ENCODE measurements at places on chromosomes 6 and 20.

- DNase-seq, result no peak
Measured at GRCh38 chr6:140857739-140858380, 1274.9 kb upstream of the GJE1 start.

DNA sequence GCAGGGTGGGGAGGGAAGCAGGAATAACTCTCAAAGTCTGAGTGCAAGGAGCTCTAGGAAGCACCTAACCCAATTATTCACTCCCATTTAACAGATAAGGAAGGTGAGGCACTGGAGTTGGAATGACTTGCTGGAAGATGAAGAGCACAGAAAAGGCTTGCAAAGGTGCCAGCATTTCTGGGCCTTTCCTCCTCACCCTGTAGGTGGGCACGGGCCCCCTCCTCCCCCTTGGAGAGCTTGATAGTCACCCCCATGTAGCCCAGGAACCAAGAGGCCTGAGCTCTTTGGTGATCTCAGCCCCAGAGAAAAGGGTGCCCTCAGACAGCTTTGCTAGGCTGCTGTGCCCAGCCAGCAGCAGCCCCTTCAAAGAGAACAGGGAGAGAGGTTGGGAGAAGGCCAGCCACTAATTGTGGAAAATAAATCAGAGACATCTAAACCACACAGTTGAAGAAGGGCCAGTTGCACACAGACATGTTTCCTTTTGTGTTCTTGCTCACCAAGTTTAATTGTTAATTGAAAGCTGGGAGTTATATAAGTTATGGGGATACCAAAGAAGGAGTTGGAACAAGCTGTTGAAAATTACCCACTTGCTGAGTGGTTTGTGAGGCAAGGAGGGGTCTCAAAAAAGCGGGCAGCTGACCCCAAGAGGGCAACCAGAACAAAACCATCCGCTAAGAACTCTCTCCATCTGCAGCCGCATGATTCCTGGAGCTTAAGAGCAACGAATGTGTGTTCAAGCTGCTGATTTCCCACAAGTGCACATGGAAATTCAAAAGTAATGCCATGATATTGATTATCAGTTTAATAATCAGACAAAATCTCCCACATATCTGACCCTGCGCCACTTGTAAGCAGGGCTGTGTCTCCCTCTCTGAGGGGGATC, 77.0 kb downstream of the MRPL14 start:
- no peak for DNase-seq

- DNase-seq, result no peak
Measured at GRCh38 chr6:346386-347030, 45.0 kb upstream of the IRF4 start.

DNA sequence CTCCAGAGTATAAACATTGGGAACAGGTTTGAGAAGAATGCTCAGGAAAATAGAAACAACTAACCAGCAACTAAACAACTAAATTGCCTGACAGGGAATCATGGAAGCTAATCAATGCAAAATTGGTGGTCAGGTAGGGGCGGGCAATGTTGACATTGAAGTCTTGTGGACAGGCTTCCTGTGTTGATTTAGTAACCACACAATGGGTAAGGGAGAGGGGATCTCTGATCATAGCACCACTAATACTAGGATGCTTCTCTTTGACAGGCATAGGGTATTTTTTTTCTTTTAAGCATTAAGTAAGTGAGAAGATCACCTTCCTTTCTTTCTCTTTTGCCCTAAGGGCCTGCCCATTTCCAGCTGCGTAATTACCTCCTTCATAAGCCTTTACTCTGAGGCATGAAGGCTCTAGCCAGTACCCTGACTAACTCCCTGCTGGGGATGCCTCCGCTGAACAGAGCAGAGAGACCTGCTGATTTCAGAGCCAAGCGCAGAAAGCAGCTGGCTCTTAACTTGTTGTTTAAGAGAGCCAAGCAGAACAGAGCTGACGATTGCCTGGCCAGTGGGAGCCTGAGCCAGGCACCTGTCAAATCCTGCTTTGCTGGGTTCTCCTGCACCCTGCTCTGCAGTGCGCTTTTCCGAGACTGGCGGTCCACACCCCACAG, 118.7 kb downstream of the BMP2 start:
- DNase-seq, result no peak

GRCh38 chr6:111354758-111355555, 128.1 kb downstream of the REV3L start:
- DNase-seq, result no peak

GRCh38 chr6:162913206-162913605, 185.4 kb downstream of the PACRG start:
- no peak for DNase-seq

- DNase-seq, result no peak
Measured at GRCh38 chr6:91718198-91718597, 1131.3 kb upstream of the MAP3K7 start.

DNA sequence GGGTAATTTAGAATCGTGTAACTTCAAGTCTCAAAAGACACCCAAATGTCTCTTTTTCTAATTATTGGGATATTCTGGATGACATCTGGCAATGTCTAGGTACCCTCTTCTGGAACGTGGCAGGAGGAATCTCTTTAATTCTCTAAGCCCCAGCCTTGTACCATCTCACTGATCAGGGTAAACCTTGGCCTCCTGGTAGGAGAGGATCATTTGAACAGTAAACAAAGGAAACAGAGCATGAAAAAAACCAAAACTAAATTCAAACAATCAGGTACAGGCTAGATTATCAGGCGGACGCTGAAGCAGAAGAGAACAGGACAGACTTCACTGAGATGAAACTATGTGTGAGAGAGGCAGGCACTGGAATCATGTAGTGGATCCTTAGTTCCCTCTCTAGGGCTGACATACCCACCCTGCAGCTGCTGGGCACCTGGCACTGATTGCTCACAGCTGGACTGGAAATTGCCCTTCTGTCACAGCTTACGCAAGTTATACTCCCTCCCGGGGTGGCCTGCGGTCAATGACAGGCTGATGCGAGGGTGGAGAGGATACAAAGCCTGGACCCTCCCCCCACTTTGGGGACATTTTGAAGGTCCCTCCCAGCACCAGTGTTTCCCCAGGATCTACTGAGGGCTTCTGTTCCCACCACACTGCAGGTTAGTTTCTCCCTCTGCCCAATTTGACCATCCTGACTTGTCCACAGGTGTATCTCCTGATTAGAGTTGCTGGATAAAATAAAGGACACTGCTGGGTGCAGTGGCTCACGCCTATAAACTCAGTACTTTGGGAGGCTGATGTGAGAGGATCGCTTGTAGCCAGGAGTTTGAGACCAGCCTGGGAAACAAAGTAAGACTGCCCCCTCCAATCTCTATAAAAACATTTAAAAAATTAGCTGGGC, 20.6 kb upstream of the ZBTB24 start:
- no peak for DNase-seq

GRCh38 chr6:142940487-142940886, 4.5 kb downstream of the HIVEP2 start:
- DNase-seq, result no peak

All from T-helper 2 cell treated with Interferon-gamma antibody and Interleukin-4, amounts not matched to agents 5 μg/mL and 100 μg/mL, for 36 hours (primary cell).